Stimulated activated CD8-positive, alpha-beta memory T cell treated with anti-CD3 and anti-CD28 coated beads, Interleukin-4, amount 100 ng/mL, for 4 hours (primary cell): ENCODE measurements at places on chromosomes 3 and 15.
A peak's percentile ranks its signal among the peaks of the same experiment; 100 is the strongest.

DNA sequence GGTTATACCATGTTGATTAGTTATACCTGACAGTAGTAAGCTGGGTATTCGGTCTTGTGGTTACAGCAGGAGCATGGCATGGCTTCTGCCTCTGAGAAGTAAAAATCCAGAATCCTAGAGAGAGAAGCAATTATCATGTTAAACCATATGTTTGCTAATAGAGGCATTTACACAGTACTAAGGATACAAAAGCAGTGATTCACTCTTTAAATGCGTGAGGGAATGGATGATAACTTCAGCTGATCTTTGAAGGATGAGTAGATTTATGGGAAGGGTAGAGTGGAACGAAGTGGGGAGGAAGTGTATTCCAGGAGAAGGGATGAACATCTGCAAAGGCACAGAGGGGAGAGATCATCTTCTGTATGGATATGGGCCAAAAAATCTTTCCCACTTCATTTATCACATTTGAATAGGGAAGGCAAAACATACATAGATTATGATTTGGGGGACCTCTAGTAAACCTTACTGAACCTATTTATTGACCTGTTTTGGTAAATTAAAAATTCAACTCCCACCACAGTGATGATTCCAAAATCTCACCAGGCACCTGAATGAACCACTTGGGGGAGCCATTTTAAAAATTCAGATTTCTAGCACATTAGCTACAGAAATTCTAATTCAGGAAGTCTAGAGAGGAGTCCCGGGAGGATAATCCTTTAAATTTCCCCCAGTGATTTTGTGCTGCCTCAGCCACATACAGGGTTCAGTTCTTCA is 35.1 kb downstream of the IGSF10 start:
- DNase-seq, result no peak

DNA sequence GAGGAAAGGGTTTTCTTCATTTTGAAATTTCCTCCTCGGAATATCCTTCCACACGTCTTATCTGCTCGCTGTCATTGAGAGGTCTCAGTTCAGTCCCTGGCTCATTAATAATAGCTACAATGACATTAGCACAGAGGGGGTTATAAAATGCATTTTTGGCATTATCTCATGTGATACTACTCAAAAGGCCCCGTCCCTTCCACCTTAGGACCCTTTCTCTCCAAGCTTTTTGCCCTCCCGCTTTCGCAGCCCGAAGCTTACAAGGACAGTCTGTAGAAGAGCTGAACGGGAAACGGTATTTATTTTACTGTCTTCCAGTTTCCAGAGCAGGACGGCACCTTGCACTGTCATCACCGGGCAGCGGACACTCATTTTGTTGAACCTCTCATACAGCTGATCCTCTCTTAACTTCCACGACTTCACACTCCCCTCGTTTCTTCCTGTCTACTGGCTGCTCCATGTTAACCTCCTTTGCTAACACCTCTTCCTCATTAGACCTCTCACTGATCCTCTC is 5.6 kb upstream of the PLEKHO2 start:
- no peak for DNase-seq

DNA sequence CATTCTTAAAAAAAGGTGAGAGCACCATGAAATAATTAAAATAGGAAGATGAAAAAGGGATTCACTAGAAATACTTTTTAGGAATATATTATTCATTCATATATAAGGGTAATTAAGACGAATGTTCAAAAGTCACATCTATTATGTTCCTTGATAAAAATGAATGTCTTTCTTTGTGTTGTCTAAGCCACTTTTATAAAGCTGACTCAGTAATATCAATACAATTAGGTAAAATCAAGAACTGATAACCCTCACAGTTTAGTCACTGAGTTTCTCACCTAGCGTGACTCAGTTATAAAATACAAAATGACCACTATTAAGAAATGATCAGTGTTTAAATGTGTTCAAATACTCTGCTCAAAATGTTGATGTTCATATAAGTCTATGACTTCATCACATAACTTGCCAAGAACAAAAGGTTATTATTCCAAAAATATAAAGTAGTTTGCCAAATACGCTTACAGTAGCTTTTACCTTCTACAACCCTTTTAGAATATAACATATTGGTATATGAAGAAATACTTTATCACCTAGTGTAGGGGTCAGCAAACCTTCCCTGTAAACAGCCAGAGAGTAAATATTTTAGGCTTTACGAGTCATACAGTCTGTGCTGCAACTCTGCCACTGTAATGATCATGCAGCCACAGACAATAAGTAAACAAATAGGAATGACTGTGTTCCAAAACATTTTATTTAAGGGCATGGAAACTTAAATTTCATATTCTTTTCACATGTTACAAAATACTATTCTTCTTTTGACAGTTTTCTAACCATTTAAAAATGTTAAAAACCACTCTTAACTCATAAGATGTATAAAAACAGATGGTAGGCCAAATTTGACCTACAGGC is 369.8 kb downstream of the TBC1D5 start:
- no peak for DNase-seq

DNA sequence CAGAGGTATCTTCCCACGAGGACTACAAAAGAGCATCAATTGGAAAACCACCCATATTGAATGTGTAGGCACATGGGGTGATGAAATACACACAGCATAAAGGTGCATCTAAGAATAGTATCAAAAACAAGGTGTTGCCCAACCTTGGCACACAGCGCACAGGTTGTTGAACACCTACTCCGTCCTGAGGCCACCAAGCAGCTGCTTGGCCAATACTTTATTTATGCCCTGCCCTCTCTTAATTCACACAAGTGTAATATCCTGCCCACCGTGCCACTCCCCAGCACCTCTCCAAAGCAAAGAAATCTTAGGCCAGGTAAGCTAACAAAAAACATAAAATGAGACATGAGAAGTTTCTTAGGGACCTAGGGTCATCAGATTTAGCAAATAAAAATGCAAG is 31.2 kb downstream of the WWTR1 start:
- no peak for DNase-seq

DNA sequence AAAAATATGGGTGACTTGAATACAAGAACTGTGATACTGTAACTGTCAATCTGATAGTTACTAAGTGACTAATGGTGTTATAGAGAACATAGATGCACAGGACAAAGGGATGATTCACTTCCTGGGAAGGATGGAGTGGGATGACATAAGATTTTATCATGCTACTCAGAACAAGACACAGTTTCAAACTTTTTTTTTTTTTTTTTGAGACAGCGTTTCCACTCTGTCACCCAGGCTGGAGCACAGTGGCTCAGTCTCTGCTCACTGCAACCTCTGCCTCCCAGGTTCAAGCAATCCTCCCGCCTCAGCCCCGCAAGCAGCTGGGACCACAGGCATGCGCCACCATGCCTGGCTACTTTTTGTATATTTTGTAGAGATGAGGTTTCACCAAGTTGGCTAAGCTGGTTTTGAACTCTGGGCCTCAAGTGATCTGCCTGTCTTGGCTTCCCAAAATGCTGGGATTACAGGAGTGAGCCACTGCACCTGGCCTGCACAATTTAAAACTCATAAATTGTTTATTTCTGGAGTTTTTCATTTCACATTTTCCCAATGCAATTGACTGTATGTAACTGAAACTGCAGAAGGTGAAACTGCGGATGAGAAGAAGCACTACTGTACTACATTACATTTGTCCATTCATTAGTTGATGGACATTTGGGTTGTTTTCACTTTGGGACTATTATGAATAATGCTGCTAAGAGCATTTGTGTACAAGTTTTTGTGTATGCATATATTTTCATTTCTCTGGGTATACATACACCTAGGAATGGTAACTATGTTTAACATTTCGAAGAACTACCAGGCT is 40.6 kb downstream of the ADIPOQ start:
- no peak for DNase-seq

DNA sequence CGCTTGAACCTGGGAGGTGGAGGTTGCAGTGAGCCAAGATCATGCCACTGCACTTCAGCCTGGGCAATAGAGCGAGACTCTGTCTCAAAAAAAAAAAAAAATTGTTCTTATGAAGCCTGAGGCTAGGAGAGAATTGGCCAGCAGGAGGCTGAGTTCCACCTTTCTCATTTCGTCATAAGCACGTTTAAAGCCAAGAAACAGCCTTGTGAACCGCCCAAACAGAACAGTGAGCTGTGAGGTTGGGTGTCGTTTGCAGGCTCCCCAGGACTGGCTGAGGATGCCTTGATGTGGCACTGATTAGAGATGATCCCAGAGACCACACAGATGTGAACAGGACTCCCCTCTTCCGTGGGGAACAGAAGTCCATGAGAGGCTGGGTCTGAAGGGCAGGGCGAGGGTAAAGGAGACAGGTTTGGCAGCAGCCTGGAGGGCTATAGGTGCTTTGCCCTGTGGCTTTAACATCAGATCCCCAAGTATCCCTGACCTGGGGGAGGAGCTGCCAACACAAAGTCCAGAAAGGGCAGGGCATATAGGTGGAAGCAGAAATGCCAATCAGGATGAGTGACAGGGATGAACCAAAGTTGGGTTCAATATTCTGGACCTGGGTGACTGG is 52.9 kb downstream of the CLEC3B start:
- no peak for DNase-seq

DNA sequence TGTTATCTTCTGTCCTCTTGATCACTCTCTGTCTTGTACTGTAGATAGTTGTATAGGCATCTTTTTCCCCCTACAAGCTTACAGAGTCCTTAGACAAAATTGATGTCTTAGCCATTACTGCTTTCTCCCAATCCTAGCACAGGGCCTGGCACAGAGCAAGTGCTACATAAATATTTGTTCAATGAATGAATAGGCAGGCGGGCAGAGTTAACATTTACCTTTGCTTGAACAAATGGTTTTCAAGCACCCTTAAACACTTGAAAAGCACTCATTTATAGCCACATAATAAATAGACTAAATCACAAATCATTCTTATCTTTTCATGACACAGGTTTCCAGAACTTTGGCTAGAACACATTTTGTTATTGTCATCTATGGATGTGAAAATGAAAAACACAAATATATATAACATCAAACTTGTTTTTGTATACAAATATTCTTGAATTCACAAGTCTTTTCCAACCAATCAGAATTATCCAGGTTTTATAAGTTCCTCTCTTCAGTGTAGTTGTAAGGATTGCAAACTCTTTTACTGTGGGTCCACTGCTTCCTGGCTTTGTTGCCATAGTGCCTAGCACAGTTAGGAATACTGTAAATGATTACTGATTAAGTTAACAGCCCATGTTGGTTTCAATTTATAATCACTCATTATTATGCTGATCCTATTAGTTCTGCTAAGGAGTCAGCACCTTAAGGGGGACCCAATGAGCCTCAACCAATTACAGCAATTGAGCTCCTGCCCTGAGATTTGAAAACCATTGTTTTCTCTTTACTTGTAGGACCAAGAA is 61.9 kb downstream of the ISL2 start:
- DNase-seq, result no peak

- no peak for DNase-seq
These were observed 4.4 kb downstream of the ADAMTS17 start for GRCh38 chr15:100337096-100338044.

GRCh38 chr3:113113361-113113760 is 98.0 kb upstream of the BOC start:
- no peak for DNase-seq

- peak; percentile 54 for DNase-seq
These were observed at the start of gene ABTB1 for GRCh38 chr3:127672429-127673190. TSS of gene ABTB1 (plus strand) at chr3:127672952. CDS start at chr3:127673026, 74 bp downstream.

DNA sequence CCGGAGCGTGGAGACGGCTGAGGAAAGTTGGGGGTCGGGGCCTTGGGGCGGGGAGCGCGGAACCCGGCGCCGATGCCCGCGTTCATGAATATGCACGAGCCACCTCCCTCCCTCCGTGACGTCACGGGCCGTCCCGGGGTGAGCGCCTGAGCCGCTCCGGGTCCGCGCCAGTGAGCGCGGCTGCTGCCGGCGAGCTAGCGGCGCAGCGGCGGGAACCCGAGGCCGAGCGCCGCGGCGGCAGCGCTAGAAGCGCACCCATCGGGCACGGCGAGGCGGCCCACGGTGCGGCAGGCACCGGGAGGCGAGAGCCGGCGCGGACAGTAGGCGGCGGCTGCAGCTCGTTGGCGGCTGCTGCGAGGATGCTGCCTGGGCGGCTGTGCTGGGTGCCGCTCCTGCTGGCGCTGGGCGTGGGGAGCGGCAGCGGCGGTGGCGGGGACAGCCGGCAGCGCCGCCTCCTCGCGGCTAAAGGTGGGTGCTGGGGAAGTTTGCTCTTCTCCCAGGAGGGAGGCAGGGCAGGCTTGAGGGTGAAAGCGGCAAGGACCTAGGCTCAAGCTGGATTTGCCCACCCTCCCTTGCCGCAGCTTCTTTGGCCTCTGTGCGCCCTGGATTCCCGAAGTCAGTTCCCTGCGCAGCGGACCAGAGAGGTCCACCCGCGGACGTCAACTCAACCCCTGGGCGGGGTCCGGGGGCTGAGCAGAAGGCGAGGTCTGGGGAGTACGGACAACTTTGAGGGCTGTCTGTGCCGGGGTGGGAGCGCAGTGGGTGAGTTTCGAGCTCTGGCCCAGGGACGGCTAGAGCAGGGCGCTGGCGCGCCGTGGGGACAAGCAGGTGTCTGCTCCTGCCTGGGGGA is at the start of gene CLSTN2:
TSS of gene CLSTN2 (plus strand) at position 170 of the 850 bp plus-strand sequence.
- no peak for DNase-seq

DNA sequence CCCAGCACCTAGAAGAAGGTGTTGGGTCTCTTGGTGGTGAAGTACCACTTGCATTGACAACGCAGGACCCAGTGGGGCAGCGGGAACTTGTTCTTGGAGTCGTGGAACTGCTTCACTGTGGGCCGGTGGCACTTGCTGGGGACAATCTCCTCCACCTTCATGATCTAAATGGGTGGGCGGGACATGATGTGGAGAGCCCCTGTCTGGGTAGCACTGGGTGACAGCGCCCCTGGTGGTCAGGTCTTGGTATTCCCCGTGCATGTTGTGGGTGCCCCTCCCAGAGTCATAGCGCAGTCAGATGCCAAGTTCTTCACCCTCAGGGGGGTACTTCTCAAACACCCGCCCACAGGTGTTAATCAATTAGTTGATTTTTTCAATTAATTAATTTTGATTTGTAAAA is 60.2 kb downstream of the AGBL1 start:
- no peak for DNase-seq

DNA sequence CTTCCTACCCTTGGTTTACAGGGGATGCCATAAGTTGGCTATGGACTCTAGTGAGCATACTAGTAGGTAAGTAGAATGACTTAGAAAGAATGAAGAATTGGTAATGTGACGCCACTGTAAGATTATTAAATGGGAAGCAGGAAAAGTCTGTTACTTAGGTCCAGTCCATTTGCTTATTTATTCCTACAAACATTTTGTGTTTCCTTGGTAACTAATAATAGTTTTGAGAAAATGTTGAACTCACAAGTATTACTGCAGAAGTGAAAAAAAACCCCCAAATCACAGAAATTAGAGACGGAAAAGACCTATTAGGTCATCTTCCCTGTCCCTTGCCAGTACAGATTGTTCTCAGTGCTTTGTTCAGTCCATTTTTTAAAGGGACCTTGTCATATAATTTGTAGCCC is 63.5 kb downstream of the CMSS1 start:
- DNase-seq, result no peak

- no peak for DNase-seq
These were observed 38.4 kb upstream of the MEIS2 start for GRCh38 chr15:37138591-37139215.

GRCh38 chr3:32880225-32880624 is 62.4 kb downstream of the TRIM71 start:
- DNase-seq, result no peak
